ENCODE measurements at places on chromosomes 16 and 17.

DNA sequence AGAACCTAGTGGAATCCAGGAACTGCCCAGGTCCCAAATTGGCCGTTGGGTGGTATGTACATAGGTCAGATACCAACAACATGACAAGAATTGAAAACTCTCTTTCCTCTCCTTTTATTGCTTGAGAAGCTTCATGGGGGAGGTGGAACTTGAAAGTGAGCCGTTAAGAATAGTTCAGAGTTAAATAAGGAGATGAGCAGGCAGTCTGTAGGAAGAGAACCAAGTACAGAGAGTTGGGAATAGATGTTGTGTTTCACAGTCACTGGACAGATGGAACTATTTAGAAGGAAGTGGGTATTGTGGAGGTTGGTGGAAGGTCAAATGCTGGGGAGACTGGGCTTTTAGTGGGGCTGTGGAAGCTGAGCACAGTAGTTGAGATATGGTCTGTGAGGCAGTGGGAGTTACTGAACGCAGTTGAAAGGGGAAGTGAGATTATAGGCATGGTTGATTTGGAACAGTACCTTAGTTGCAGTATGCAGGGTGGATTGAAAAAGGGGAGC, 26.4 kb downstream of the ARHGAP44 start:
- no peak for DNase-seq

GRCh38 chr17:6244796-6245195, 174.6 kb downstream of the WSCD1 start:
- DNase-seq, result no peak

DNA sequence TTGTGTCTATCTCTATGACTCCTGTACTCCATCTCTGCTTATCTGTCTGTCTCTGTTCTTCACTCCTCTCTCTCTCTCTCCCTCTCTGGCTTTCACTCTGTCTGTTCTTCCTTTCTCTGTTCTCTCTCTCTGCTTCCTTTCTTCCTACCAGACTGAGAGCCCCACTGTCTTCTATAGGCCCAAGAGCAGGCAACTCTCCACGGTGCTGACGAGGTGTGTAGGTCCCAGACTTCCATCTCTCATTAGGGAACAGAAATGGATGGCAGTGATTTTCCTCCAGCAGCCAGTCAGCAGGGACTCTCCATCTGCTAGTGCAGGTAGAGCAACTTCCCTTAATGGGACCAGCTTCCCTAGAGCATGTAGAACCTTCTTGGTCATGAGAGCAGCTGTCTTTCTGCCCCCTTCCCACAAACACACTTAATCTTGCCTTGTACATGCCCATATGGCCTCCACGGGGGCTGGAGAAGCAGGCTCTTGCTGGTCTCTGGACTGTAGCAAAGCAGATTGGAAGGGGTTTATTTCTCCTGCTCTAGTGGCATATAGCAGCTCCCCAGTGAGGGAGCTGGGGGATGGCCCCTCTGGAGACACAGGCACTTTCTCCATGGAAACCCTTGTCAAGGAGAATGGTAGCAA, 47.8 kb upstream of the NLRP1 start:
- DNase-seq, result no peak

GRCh38 chr17:40622509-40622928, 25.1 kb downstream of the SMARCE1 start:
- no peak for DNase-seq

DNA sequence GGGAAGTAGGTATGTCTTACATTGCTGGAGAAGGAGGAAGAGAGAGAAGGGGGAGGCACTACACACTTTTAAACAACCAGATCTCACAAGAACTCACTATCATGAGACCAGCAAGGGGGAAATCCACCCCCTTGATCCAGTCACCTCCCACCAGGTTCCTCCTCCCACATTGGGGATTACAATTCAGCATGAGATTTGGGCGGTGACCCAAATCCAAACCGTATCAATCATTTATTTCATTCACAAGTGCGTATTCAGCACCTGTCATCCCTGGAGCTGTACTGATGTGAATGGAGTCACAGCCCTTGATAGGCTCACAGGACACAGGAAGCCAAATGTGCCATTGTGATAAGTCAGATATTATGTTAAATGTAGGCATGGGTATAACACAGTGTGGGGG, 228.3 kb upstream of the HSBP1 start:
- no peak for DNase-seq

Data from NCI-H226 (cell line).